Heart left ventricle (tissue), 16 donors: ENCODE measurements at places on chromosomes 3 and 15.

DNA sequence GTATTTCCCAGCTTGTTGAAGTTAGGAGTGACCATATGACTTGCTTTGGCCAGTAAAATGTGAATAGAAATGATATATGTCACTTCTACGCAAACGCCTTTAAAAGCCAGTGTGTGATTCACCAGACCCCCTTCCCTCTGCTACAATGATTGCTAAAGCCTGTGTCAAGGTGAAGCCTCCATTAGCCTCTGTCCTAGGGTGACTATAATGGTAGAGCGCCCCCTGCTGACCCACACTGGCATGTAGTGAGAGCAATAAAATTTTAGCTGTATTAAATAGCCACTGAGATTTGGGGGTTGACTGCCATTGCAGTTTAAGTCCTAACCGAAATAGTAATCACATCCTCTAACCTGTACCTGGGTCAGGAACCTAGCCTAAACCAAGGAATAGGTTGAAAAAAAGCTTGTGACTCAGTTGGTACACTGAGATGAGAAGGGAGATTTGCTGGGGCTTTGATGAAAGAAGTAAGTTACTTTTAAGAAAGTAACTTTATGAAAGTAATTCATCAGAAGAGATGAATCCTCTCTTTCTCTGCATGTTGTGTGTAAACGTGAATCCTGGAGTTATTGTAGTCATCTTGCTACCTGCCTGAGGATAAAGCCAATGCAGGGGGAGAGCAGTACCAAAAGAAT is 52.6 kb downstream of the GTF2E1 start:
- peak; percentile 84 for DNase-seq

DNA sequence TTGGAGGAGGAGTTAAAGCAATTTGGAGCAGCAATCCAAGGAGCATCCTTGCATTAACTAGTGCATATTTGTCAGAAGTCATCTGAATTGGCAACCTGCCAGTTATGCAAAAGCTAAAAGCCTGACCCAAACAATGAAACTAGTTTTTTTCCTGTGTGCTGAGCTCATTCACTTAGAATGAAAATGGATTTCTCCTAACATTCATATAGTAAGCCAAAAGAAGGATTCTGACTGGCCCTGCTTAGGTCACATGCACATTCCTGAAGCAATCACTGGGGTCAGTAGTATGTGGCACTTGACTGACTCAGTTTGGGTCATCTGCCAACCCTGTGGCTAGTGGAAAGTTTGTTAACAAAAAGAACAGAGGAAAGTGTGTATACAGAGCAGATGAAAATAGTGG is 30.5 kb downstream of the OXSM start:
- DNase-seq = no peak

DNA sequence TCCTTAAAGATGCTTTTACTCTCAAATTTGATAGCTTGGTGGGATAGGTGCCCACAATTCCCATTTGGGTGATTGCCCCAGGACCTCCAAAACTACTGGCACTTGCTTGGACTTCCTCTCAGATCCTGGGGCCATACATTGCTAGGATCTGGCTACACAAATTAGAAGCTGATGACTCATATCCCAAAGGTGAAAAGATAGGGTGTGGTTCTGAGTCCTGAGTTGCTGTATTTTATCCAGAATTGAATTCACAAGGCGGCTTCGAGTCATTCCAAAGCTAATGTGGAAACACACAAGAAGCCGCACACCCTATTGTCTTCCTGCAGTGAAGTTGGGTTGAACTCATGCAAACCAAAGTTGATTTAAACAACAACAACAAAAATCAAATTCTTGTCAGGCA is 53.4 kb downstream of the DUT start:
- no peak for DNase-seq

DNA sequence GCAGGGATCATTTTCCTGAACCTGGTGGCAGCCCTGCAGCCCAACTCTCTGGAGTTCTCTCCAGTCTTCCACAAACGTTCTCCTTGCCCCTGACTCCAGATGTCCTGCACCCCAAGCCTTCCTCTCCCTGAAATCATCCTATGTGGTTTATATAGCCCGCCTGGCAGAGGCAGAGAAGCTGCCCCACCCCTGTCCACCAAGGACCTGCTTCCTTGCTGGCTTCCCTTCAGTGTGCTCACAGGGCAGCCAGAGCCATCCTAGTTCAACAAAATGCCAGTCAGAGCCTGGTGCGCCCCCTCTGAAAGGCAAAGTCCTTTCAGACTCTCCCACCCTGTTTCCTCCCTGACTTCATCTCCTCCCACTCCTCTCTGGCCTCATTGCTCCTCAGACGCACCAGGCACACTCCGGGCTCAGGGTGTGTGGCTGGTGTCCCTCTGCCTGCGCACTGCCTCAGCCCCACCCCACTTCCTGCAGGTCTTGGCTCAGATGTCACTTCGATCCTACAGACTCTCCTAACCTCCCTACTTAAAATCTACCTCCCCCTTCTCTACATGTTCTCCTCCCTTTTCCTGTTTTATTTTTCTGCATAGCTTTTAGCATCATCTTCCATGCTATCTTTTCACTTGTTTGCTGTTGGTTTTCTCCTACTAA is 5.9 kb downstream of the KBTBD13 start:
- DNase-seq = no peak

DNA sequence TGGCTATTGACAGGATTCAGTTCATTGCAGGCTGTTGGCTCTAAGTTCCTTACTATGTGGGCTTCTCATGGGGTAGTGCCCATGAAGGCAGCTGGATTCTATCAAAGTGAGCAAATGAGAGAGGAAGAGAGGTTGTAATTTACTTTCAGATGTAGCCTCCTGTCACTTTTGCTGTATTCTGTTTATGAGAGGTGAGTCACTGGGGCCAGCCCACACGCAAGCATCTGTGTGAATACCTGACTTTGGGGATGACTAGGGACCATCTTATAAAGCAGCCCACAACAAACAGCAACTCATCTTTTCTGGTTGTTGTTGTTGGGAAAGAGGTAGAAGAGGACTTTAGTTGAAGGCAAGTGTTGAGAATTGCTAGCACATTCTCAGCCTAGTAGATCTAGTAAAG is 506.3 kb upstream of the GRM7 start:
- DNase-seq = no peak

DNA sequence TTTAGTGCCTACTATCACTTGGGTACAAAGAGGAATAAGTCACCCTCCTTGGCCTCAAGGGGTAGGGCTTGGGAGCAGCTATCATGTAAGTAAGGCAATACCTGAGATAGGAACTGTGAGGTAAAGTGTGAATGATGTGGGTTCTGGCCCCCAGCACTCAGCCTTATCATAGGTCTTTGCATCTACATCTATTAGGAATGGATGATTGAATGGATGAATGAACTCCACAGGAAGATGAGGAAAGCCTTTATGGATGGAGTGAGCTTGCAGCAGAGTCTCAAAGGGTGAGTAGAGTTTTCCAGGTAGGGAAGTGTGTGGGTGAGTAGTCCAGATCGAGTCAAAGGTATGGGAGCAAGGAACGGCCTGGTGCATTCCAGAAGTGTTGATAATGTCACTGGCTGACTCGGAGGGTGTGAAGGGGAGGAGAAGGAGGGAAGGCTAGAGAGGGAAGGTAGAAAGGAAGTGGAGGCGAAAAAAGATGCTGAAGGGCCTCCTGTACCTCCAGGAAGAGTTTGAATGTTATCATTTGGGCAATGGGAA is 13.1 kb upstream of the ABHD2 start:
- DNase-seq = no peak
